Colonic mucosa (tissue), 4 donors: ENCODE measurements at places on chromosomes 3 and 15.
A peak's percentile ranks its signal among the peaks of the same experiment; 100 is the strongest.

- DNase-seq, result no peak
Observed at GRCh38 chr3:63060412-63060811, 185.2 kb upstream of the CADPS start.

DNA sequence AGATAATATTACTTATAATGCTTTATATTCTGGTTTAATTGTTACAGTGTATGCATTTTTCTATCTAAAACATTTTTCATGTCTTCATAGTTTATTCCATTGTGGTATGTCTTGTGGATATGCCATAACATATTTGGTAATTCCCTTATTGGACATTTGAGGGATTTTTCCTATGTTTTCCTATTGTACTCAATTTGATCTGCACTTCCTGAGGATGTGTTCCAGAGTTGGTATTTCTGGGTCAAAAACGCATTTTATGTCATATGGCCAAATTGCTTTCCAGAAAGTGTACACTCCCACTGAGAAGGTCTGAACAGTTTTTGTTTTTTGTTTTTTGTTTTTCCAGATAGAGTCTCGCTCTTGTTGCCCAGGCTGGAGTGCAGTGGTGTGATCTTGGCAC lies 6.8 kb downstream of the ARL8B start:
- no peak for DNase-seq

DNA sequence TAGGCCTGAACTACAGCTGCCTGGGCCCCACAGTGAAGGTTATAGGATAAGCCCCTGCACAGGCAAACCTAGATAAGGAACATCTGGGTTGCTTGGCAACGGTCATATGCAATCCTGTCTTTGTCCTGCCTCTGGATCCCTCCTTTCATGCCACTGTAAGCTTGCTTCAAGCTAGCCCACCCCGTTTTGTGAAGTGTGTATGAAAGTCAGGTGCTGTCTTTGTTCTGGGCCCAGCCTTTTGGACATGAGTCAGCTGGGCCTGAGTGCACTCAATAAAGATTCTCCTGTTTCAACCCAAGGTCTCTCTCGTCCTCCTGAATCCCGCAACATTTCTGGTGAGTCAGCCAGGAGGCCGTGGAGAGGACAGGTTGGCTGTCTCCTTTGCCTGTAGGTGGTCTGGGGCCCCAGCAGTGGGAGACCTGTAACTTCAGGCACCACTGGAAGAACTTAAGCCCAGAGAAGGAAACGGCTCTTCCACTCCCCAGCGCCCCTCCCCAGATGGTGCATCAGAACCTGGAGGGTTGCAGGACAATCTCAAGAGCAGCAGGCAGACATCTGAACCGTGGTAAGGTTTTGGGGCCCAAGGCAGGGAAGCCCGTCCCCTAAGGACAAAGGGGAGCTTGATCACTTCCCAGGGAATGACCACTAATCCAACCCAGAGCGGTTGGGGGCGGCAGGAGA lies 8.3 kb upstream of the SLC9C1 start:
- no peak for DNase-seq

GRCh38 chr3:186577521-186577920 lies 7.0 kb downstream of the DNAJB11 start:
- DNase-seq, result no peak

- DNase-seq, result no peak
Observed at GRCh38 chr3:149163066-149163465, 33.6 kb downstream of the HPS3 start.

- no peak for DNase-seq
Observed at GRCh38 chr3:134647902-134648760, 2.7 kb downstream of the KY start.

GRCh38 chr15:70033529-70034140 lies 64.1 kb downstream of the TLE3 start:
- DNase-seq, result no peak

DNA sequence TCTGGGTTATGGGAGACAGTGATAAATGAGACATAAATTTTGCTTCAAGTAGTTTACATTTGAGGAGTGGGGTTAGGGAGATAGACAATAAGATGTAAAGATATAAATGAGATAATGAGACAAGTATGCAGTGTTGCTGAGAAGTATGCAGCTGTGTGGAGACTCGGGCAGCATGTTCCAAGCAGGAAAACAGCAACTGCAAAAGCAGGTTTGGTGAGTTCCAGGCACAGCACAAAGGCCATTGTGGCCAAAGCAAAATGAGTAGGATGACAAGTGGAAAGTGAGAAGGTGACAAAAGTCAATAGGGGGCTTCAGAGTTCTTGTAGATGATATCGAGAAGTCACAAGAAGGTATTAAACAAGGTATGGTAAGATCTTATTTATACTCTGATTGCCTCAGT lies 259.1 kb upstream of the PEX5L start:
- no peak for DNase-seq

DNA sequence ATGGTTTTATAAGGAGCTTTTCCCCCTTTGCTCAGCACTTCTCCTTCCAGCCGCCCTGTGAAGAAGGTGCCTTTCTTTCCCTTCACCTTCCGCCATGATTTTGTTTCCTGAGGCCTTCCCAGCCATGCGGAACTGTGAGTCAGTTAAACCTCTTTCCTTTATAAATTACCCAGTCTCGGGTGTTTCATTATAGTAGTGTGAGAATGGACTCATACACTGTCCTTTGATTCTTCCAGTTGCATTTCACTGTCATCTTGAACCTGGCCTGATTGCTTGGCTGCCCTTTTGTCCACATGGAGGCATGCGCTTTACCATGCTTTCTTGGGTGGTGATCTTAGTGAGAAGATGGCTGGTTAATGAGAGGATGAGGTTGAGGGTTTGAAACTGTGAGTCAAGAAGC lies 23.2 kb downstream of the USP13 start:
- DNase-seq, result no peak

GRCh38 chr3:130850044-130850797 lies 43.7 kb upstream of the ATP2C1 start:
- no peak for DNase-seq

DNA sequence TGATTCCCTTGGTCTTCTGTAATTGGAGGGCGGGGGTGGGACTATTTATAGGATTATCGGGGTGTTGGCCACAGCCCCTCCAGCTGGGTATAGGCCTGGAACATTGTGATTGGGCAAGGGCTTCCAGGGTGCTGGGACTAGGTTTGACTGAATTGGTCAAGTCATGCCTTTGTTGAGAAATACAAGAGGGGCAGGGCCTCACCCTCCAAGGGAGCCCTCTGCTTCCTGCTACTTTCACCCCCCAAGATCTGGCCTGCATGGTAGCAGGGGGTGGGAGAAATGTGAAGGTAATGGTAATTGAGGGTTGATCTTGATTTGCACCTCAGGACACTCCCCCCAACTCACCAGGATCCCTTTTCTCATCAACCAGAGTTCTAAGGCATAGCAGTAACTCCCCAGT lies 25.2 kb downstream of the TRIM71 start:
- no peak for DNase-seq

GRCh38 chr3:181730316-181730715 lies 18.6 kb downstream of the SOX2 start:
- no peak for DNase-seq

- no peak for DNase-seq
Observed at GRCh38 chr15:58313810-58314592, 117.8 kb upstream of the LIPC start.

DNA sequence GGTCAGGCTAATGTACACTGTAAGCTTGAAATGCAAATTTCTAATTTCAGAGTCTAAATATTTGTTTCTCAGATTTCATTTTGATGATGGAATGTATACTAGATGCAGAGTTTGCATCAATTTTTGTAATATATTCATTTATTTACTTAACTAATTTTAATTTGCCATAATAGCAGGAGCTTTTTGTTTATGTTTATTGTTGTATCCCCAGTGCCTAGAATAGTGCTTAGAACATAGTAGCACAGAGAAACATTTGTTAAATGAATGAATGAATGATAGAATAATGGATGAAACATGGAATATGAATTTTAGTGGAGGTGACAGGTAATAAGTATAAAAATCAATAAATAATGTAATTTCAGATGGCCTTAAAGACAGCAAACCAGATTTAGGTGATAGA lies 5.2 kb upstream of the GALK2 start:
- no peak for DNase-seq

GRCh38 chr3:18070944-18071343 lies 328.5 kb upstream of the TBC1D5 start:
- no peak for DNase-seq

DNA sequence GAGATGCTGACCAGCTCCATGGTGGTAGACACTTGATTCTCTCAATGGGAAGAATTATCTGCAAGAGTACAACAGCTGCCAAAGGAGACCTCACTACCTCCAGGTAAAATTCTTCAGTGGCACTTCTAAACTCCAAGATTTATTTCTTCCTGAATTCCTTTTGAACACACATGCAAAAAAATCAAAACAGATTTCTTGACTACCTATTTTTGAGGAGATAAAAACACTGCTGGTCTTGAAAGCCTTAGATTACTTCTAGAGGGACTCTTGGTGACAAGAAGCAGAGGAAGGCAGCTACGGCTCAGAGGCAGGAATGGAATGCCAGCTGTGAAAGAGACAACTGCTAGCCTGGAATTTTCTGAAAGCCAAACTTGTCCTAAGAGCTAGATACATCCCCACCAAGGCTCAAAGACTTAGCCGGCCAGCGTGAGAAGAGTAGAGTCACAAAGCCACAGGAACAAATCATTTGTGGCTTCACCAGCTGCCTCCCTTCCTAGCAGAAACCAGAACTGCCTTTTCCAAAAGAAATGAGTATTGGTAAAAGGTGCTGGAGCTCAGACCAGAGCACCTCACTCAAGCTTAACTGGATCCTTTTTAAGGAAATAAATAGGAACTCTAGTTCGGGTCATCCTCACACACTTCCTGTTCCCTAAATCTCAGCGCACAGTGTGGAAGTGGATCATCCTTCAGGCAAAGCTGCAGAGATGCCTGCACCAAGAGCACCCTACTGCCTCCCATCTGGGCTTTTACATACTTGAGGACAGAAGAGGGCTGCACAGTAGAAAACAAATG lies 32.6 kb downstream of the CLK3 start:
- DNase-seq, result no peak

DNA sequence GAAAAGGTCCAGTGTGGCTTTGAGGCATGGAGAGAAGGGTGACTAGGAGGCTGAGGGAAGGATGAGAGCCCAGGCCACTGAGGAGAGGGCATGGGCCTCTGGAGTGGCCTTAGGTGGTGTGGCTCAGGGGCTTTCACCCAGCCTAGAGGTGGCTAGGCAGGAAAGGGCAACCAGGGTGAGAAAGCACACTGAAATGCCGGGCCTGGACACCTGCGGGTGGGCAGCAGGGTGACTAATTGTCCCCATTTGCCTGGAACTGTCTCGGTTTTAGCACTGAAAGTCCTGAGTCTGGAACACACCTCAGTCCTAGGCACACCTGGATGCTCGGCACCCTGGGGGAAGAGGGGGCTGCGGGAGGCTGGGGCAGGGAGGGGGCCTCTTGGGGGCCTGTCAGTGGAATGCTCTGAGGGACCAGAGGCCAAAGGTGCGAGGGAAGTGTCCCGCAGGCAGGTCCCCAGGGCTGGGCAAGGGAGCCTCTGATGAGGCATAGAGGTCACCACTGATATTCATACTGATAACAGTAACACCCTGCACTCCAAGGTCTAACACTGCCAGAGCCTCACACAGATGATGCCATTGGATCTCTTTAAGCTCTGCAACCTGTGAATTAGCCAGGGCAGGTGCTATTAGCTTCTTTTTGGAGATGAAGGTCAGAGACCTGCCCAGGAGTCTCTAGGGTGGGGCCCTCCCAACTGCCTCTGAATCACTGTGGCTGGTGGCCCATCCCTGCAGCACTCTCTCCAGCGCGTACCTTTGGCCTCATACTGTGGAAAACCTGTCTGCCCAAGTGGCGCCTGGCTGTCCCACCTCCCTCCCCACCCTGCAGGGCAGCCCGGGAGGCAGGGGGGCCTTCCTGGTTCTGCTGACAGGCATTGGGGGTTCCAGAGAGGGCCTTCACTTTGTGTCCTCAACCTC lies 3.0 kb upstream of the PHGR1 start:
- peak; percentile 90 for DNase-seq

DNA sequence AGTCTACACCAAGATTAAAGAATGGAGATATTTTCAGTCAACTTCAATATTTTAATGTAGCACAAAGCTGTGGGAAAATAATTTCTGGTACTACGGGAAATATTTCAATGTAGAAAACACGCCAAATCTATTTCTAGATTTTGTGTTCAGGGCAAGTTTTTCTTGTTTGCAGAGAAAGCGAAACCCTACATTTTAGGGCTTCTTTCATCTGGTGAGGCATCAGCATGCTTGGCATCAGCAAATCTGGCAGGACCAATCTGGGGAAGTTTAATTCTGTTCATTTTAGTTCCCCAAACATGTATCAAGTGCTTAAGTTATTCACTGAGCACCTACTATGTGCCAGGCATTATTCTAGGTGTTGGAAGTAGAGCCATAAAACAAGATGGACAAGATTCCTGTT lies 30.3 kb downstream of the CLRN1 start:
- DNase-seq, result no peak

DNA sequence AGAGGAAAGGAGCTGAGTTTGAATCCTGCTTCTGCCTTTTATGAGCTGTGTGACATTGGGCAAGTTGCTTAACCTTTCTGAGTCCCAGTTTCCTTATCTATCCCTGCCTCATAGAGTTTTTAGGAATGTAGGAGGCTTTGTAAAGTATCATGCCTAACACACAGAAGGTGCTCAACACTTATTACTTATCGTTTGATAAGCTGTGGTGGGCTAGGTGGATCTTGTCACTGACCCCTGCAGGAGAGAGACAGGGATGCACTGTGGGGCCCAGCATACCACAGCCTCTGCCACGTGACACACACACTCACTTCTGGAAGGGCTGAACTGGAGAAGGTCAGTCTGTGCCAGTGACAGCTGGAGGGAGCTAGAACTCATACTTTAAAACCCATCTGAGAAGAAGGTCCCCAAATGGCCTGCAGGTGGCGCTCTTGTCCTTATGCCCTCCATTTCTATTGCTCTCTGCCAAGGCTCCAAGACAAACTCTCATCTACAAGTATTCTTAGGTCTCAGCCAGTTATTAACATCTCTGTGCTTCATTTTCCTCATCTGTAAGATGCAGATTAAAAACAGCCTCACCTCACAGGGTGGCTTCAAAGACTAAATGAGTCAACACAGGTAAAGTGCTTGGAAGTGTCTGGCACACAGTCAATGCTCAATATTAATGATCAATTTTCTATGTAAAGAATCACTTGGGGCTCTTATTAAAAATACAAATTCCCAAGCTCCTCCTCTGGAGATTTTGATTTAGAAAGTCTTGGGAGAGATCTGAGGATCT lies 57.5 kb upstream of the HACD2 start:
- DNase-seq, result peak; percentile 81
